ENCODE measurements at places on chromosomes 7 and 10.
A peak's percentile ranks its signal among the peaks of the same experiment; 100 is the strongest.

- DNase-seq: no peak
Observed at GRCh38 chr7:112882991-112883390, 92.8 kb upstream of the TMEM168 start.

DNA sequence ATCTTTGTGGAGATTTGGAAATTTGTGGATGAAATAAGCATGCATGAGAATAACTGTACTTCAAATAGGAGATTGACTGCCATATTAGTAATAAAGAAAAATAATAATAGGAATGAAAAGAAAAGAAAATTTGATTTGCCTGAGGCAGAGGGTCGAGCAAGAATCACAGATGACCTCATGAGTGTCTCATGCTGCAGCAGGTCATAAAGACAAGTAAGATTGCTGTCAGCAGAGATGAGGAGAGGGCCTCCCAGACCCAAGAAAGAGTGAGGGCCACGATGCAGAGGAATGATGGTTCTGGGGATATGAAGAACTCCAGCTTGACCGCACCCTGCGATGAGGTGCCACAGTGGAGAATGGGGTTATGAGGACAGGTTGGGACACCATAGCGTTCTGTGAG, 39.2 kb downstream of the TOMM7 start:
- DNase-seq: no peak

DNA sequence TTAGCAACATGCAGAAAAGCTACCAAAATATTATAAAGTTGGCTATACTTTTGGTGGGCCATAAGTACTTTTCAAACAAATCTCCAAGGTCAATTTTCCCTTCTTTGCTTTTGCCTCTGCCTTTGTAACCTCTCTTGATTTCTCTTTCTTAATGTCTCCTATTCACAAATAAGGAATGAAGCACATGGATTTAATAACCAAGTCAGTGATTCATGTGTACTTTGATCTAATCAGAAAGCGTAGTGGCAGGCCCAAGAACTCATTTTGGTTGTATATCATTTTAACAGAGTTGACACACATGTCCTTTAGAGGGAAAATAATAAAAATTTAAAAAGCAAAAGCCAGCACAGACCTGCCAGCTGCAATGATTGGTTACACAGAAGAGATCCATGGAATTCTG, 93.7 kb downstream of the FZD1 start:
- DNase-seq: no peak

DNA sequence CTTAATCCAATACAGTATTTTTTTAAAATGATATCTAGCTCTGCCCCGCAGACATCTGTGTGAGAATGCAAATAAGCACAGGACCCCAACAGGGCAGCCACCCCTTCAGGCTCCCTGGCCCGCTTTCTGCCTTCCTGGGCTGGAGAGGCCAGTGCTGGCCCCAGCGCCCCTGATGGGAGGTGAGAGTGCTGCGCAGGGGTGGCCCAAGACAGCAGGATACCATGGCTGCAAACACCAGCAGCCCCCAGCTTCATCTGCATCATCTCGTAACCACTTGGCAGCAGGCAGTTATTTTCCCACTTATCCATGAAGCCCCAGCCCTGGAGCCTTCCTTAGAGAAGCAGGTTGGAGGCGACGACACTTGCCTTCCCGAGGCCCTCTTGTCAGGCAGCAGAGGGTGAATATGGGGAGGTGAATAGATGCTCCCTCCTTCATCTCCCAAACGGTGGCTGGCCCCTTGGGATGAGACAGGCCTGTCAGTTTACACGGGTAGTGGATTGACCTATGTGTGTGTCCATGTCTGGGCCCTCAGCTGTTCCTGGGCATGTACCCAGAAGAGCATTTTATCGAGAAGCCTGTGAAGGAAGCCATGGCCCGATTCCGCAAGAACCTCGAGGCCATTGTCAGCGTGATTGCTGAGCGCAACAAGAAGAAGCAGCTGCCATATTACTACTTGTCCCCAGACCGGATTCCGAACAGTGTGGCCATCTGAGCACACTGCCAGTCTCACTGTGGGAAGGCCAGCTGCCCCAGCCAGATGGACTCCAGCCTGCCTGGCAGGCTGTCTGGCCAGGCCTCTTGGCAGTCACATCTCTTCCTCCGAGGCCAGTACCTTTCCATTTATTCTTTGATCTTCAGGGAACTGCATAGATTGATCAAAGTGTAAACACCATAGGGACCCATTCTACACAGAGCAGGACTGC, 71.2 kb downstream of the ALOX5 start:
- no peak for DNase-seq

DNA sequence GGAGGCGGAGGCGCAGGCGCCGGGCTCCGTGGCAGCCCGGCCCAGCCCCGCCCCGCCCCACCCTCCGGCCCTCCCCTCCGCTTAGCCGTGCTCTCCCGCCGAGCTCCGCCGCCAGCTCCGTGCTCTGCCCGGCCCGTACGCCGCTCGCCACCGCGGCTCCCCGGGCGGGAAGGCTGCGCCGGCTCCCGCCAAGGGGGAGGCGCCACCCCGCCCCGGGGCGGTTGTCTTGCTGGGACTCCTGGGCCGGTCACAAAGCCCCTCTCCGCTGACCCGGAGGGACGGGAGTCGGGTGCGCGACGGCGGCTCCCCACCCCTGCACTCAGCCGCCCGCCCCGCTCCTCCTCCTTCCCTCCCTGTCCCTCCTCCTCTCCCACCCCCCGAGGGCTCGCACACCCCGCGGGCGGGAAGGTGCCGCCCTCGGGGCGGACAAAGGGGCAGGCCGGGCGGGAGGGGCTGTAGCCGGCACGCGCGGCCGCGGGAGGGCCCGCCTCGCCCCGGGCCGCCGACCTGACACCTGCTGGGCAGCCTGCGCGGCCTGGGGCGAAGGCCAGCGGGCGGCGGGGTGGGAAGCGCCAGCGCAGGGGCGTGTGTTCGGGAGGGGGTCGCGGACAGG, 11.5 kb upstream of the SP8 start:
- peak; percentile 60 for DNase-seq

DNA sequence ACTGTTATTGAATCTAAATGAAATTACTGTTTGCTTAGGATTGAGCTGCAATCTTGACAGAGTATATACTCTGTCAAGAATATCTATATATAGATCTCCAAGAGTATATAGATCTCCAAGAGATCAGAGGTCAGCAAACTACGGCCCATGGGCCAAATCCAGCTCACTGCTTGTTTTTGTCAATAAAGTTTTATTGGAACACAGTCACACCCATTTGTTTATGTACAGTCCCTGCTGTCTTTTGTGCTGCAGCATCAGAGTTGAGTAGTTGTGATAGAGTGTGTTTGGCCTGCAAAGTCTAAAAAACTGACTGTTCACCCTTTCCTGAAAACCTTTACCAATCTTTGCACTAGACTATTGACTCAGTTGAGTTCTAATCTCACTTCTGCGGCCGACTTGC, 66.3 kb upstream of the NPVF start:
- no peak for DNase-seq

- DNase-seq: no peak
Observed at GRCh38 chr10:635088-635861, 54.2 kb downstream of the DIP2C start.

DNA sequence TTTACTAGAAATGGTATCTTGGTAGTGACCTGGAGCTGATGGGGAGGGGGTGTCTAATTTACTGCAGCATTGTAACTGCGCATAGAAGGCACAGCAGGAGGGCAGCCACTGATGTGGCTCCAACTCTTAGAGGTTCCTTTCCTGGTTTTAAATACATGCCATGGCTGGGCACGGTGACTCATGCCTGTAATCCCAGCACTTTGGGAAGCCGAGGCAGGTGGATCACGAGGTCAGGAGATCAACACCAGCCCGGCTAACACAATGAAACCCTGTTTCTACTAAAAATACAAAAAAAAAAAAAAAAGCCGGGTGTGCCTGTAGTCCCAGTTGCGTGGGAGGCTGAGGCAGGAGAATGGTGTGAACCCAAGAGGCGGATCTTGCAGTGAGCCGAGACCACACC, 19.2 kb upstream of the SEC61G start:
- no peak for DNase-seq

DNA sequence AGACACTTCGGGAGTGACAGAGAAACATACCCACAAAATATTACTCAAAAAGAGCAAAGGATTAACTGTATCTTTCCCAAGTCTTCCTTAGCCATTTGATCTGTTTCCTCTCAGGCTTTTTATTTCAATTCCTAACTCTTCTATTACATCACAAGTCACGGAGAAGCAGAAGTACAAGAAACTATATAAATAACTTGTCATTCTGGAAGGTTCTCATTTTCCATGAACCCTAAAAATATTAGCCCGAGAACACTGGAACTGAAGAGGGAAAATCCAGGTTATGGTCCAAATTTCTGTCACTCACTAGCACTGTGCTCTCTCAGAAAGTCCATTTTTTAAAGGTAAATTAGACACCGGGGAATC, 98.0 kb downstream of the GRB10 start:
- no peak for DNase-seq

DNA sequence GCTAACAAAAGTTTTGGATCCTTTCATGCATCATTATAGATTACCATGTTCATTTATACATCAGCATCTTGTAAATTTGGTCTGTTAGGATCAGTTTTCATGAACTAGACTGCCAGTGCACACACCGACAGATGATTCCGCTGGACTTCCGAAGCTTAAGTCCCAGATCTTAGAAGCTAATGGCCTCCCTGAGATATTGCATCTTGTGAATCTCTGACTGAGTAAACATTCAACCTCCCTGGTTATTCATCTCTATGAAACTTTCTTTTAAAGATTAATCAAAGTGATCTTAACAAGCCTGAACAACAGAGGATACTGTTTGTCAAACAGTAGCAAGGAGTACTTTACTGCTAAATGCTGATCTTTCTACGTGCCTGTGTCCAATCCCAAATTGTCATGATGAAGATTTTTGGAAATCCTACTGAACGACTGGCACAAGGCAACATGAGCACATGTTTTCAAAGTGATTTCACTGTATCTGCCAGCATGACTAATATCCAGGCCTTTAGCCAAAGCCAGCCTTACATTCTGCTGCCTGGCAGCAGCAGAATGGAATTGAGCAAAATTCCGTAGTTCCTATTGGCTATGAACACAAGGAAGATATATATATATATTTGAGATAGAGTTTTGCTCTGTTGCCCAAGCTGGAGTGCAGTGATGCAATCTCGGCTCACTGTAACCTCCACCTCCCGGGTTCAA, 91.3 kb upstream of the ANK3 start:
- no peak for DNase-seq

DNA sequence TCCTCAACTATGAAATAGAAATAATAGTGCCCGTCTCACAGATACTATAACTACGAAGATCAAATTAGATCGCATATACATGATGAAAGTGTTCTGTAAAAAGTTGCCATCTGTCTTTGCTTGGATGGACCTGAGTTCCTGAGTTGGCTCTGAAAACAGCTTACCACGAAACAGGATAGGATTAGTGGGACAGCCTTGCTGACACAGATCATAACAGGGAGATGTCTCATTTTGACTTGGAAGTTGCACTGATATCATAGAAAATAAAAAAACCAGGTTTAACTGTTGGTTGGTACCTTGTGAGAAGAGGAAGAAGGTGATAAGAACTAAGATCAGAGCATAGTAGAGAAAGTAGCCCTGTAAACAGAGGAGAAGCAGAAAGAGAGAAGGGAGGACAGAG, 79.3 kb upstream of the AGBL3 start:
- DNase-seq: no peak

GRCh38 chr7:35992436-35992835, 160.6 kb upstream of the EEPD1 start:
- no peak for DNase-seq

GRCh38 chr10:5496261-5497250, 2.8 kb downstream of the CALML5 start:
- DNase-seq: peak; percentile 52

- no peak for DNase-seq
Observed at GRCh38 chr10:93075369-93076221, 1.9 kb downstream of the CYP26A1 start.

DNA sequence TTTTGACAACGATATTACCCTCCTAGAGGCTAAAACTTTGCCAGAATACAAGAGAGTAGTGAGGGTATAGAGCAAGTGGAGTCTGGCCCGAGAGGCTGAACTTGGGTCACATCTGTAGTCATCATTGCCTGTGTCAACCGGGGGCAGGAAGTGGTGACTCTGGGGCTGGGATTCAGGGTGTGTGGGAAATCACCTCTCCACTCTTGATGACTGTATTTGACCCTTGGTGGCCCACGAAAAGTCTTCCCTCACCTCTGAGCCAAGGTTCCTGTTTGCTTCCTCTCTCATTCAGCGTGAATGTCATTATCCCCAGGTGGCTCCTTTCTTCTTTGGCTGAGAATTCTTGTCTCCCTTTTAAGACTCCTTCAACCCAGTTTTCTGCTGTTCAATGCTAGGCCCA, 240.4 kb downstream of the ABCA13 start:
- no peak for DNase-seq

- DNase-seq: no peak
Observed at GRCh38 chr7:47539398-47540052, 42.4 kb downstream of the TNS3 start.

DNA sequence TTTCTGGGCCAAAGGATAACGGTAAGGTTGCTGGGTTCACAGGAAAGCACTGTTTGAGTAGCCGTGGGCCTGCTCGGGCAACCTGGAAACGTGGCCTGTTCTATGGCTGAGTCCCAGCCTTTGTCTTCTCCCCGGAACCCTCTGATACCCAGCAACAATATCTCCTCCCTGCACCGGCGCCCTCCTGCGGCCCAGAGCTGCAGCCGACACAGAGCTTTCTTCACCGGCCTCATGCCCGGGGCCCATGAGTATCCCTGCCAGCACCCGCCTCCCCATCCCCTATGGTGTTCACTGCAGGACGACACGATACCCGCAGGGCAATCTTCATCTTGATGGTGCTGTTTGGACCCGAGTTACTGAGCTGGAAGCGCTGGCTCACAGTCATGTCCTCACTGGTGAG, 38.6 kb upstream of the NCAPG2 start:
- DNase-seq: no peak

- no peak for DNase-seq
Observed at GRCh38 chr7:96794063-96794462, 84.4 kb upstream of the SEM1 start.

DNA sequence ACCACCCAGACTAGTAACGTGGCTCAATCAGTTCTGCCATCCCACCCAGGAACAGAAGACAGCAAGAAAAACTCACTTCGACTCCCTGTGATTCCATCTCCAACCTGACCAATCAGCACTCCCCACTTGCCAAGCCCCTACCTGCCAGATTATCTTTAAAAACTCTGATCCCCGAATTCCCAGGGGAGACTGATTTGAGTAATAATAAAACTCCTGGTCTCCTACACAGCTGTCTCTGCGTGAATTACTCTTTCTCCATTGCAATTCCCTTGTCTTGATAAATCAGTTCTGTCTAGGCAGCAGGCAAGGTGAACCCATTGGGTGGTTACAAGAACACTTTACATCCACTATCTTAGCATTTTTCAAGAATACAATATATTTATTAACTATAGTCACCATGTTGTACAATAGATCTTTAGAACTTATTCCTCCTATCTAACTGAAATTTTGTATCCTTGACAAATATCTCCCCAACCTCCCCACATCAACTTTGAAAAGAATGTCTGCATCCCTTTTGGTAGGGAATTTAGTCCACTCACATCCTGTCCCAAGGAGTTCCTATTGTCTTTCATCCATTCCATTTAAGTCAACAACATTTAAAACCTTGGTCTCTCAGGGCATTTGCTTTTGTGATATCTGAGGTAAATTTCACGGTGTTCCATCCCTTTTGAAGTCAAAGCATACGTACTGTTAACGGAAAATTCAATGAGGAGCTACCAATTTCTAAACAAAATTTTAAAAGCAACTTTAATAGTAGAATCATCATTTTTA, 163.7 kb downstream of the MACC1 start:
- no peak for DNase-seq

GRCh38 chr7:66138994-66139752, 24.5 kb downstream of the CRCP start:
- DNase-seq: no peak

- no peak for DNase-seq
Observed at GRCh38 chr7:29443552-29443951, 120.1 kb upstream of the PRR15 start.

- DNase-seq: no peak
Observed at GRCh38 chr7:43479042-43479441, 103.9 kb upstream of the STK17A start.
